Stimulated activated CD8-positive, alpha-beta memory T cell treated with anti-CD3 and anti-CD28 coated beads, Interleukin-12 subunit alpha, Interleukin-12 subunit beta, amount 100 ng/mL, for 1 hour (primary cell): ENCODE measurements at places on chromosomes 5 and 9.

- no peak for DNase-seq
Measured at GRCh38 chr5:80174790-80175189, 81.1 kb downstream of the SERINC5 start.

DNA sequence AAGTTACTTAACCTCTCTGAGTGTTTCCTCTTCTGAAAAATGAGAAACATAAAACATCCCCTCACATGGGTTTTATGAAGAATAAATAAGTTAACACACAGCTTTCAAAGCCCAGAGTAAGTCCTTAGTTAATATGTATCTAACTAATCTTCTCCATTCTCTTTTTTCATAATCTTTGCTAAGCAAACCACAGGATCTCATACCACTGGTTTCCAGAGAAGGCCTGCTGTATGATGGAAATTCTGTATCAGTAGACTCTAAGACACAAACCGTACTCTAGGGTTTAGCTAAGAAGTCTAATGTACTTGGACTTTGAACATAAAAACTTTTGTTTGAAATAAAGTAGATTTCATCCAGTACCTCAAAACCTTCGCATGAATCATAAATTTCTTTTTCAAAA, 307.9 kb downstream of the SPOCK1 start:
- DNase-seq = no peak

GRCh38 chr5:8156706-8157105, 287.8 kb downstream of the MTRR start:
- no peak for DNase-seq

DNA sequence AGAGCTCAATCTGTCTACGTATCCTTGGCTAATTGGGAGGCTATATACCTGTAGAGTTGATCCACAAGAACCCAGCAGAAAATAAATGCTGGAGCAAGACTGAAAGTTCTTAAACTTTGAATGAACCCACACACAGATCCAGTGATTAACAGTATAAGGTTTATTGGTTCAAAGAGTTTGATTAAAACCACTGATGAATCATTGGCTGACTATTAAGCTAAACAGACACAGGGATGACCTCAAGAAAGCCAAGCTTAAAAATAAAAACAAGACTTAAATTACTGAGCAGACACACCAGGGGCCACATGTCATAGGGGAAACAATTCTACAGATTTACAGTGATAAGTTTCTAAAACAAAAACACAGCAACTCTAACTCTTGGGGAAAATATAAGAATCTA, 163.6 kb downstream of the SPATA31D1 start:
- DNase-seq = no peak

- no peak for DNase-seq
Measured at GRCh38 chr9:130561056-130561455, 18.3 kb upstream of the FUBP3 start.

GRCh38 chr9:76927540-76928240, 21.8 kb upstream of the PRUNE2 start:
- DNase-seq = no peak

DNA sequence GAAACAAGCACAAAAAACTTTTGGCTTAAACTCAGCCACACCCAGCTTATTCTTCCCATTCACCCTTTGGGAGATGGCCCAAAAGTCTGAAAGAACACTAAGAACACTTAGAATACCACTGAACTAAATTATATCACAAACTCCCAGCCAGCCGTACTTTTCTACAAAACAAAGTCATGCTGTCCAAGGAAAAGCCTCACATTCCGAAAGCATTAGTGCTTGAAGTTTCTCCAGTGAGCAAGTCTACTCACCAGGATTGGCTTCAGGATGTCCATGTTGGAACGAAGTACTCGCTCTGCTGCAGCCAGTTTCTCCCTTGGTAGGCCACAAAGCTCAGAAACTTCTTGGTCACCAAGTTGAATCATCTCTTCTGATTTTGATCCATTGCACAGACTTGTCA, 69.7 kb downstream of the ABCA1 start:
- DNase-seq = no peak

- DNase-seq = no peak
Measured at GRCh38 chr5:2695200-2695891, 56.1 kb downstream of the IRX2 start.

DNA sequence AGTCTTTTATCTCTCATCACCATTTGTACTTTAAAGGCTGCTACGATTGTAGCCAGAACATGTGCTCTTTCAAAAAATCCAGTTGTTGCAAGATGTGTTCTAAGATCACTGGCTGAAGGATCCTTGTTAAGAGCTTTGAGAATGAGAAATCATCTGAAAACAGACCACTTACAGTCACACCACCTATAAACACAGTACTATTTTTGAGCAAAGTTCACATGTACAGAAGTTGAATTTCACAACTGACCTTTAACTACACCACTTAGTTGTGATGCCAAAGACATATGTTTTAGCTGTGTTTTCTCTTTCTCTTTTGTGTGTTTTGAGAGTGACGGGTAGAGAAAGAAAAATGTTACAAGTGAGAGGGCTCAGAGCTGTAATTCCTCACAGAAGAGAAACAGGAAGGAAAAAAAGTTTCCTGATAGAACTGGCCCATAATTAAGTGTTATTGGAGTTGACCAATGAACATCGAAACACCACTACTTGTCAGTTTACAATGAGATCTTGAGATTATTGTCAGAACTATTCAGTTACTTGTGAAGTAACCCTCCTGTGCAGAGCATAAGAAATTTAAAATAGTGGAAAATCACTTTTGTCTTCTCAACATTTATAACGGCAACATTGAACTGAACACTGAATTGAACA, 245.4 kb downstream of the MLLT3 start:
- no peak for DNase-seq

GRCh38 chr5:131355971-131356528, 92.2 kb downstream of the CDC42SE2 start:
- DNase-seq = no peak

GRCh38 chr5:179936976-179937681, 29.4 kb upstream of the TBC1D9B start:
- DNase-seq = no peak

GRCh38 chr5:57174128-57174889, 450 bp downstream of the GPBP1 start:
- no peak for DNase-seq

DNA sequence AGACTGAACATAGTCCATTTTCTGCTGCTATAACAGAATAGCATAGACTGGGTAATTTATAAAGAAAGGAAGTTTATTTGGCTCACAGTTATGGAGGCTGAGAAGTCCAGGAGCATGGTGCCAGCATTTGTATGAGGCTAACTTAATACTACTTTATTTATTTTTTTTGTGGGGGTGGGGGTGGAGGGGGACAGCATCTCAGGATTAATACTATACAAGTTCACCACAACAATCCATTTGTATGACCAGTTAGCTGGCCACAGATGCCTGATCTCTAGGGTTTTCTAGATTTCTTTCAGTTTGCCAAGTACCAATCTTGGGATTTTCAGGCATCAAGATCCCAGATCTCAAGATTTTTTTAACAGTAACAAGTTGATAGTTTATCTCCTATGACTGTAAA, 20.3 kb downstream of the ANGPTL2 start:
- DNase-seq = no peak
